GM12892 (cell line): ENCODE measurements at places on chromosomes 2 and 18.

DNA sequence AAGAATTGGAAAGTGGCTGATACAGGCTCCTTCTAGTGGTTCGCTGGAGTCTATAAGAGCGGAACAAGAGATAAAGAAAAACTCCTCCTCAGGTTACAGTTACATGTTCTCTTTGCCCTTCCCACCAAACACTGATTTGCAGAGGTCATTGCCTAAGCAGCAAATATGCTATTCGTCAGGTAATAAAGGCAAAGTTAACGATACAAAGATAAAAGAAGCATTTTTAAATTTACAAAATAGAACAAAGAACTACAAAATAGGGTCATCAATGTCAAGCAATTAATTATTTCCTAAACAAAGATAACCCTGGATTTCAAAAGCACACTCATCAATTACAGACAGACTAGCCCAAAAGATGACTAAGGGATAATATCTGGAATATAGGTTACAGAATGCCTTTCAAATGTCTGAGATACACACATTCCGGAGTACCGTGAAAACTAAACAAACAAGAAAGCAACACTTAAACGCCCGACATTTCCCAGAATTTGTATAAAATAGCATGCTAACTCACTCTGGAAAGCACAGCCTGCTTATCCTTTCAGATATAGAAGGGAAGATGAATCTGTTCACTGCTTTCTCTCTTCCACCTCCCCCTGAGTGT is 186.4 kb downstream of the MREG start:
- no peak for DNase-seq

GRCh38 chr2:230418341-230419016 is 2.5 kb downstream of the SP100 start:
- DNase-seq, result no peak

- DNase-seq, result no peak
These were observed 1.8 kb downstream of the SLC23A3 start for GRCh38 chr2:219167997-219168396.

GRCh38 chr2:70103531-70104061 is 16.3 kb downstream of the PCBP1 start:
- no peak for DNase-seq

DNA sequence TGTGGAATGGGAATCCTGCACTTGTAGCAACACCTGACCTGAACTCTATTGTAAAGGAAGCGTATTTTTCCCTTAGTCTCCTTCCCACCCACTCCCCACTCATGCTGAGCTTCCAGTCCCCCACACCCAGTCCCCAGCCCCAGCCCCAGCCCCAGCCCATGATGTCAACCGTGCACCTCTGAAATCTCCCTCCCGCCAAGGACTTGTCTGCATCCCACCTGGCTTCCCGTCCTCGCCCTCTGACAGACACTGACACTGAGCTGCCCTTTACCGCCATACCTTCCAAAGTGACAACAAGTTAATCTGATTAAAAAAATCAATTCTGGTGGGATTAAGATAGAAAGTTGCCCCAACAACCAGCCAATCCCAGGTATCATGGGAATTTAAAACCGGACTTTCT is 213.6 kb upstream of the CELF4 start:
- no peak for DNase-seq

DNA sequence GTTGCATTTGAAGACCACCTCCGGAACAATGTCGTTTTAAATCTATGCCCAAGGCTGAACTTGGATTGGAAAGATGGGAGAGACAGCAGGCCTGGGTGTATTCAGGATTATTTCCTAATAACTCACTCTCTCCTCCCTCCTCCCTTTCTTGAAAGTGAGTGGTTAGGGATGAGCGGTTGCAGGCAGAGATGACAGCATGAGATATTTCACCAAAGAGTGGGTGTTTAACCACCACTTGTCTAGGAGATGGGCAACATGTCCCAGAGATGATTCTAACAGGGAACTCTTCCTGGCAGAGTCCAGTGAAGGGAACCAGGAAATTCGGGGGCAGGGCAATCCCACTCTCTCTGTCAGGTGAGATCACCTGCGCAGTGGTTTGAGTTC is 123.2 kb downstream of the KCTD1 start:
- DNase-seq, result no peak

DNA sequence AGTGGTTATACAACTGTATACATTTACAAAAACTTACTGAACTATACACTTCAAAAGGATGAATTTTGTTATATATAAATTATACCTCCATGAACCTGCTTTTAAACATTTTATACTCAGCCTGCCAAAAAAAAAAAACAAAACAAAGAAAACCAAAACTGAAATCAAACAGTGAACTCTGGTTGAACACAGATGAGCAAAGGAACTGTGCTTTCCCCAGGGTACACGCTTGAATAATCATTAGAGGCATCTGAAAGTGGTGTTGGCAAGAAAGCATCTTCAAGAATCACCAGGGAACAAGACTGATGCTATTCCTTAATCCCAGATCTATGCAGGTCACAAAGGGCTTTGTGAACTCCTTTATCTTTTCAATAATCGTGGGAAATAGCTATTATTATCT is 77.0 kb upstream of the LYPD1 start:
- no peak for DNase-seq

- DNase-seq, result no peak
These were observed 2.6 kb downstream of the NHEJ1 start for GRCh38 chr2:219158025-219158424.

DNA sequence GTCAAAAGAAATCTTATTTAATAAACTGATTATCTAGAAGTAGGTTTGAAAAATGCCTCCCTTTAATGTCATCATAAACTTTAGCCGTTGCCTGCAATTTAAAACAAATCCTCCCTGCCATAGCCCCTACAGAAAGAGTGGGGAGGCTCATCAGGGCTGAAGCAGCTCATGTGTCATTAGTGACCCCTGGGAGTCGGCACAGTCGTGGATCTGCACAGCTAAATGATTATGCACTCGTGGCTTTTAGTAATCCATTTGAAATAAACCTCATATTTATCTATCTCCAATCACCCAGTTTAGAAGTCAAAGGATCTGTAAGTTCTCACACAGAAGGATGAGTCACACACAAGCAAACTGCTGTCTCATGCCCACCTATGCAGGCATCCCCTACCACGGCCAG is 277.3 kb downstream of the SS18 start:
- DNase-seq, result no peak

DNA sequence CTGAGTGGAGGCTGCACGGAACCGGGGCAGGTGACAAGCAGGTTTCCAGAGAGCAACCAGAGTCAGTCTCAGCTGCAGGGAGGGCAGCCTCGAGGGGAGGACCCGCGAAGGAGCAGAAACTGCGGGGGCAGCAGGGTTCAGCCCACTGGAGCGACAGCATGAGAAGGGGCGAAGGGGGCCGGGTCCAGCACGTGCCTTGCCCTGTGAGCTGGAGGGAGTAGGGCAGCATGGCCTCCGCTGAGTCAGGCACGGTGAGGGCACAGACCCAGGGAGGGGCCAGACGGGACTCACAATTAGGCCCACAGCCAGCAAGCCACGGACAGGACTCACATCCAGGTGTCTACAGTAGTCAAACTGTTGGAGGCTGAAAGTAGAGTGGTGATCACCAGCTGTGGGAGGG is 22.7 kb upstream of the ATP9B start:
- no peak for DNase-seq

GRCh38 chr2:216692636-216693413 is 2.5 kb downstream of the IGFBP5 start:
- no peak for DNase-seq

GRCh38 chr2:16313235-16313975 is 352.2 kb downstream of the CYRIA start:
- DNase-seq, result no peak

DNA sequence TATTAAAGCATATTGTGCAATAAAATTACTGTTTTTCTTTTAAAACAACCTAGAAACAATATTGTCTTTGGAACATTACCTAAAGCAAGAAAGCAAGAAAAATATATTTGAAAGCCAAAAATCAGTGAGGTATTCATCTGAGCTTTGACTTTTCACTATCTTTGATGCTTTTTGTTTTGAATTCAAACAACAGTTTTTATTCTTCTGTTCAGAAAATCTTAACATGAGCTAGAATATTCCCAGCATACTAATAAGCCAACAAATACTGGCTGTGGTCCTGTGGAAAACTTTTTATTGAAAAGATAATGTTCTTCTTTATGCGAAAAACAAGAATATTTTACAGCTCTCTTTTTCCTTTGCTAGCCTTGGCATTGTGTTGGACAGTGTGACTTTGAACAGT is 19.8 kb downstream of the FAM171B start:
- DNase-seq, result no peak

DNA sequence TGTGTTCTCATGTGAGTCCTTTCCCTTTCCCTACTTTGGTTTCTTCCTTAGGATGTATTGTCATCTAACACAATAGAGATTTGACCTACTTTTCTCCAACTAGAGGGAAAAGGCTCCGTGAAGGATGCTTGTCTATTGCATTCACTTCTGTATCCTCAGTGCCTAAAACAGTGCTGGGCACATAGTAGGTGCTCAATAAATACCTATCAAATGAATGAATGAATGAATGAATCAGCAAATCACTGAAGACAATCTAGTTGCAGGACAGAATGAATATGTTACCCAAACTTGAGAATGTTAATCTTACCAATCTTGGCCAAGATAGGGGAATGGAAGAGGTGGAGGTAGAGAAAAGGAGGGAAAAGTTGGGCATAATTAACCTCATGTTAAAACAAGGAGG is 277.0 kb upstream of the FBXO11 start:
- DNase-seq, result no peak

DNA sequence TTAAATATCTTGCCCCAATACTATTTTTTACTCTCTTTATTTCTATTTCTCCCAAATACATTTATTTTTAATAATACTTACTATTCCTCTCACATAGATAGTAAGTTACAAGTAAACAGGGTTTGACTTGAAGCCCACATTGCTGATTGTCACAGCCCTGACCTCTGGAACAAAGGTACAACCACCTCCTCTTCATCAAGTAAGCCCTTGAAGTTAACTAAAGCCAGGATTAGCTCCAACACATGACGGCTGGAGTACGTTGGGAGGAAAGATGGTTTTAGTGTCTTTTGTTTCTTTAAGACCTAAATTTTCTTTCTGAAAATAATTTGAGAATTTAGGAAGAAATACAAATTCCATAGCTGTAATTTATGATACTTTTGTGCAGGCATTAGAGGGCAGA is 949 bp downstream of the MYOM1 start:
- DNase-seq, result no peak

DNA sequence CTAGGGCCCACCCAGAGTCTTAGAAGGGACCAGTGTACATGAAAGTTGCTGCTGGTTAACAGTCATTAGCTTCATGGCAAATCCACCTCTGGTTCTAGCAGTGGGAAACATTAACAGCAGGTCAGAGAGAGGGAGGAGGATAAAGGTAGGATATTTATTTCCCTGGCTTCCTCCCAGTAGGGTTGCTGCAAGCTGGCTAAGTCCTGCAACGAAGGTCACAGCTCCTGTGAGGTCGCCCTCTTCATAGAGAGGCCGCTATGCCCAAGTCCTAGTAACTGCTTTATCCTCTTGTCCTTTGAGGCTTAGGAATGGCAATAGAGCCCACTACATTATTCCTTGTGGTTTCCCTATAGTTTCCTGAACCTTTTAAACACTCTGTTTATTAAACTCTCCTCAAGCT is 84.0 kb upstream of the ACSL3 start:
- DNase-seq, result no peak

DNA sequence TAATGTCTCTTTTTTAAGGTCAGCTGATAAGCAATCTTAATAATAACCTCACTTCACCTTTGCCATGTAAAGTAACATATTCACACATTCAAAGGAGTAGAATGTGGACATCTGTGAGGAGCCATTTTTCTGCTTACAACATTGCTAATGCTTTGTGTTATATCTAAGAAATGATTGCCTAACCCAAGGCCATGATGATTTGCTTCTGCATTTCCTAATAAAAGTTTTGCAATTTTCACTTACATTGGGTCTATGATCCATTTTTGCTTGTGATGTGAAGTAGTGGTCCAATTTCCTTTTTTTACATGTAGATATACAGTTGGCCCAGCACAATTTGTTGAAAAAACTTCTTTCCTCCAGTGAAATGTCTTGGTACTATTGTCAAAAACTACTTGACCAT is 22.0 kb downstream of the RELCH start:
- no peak for DNase-seq

DNA sequence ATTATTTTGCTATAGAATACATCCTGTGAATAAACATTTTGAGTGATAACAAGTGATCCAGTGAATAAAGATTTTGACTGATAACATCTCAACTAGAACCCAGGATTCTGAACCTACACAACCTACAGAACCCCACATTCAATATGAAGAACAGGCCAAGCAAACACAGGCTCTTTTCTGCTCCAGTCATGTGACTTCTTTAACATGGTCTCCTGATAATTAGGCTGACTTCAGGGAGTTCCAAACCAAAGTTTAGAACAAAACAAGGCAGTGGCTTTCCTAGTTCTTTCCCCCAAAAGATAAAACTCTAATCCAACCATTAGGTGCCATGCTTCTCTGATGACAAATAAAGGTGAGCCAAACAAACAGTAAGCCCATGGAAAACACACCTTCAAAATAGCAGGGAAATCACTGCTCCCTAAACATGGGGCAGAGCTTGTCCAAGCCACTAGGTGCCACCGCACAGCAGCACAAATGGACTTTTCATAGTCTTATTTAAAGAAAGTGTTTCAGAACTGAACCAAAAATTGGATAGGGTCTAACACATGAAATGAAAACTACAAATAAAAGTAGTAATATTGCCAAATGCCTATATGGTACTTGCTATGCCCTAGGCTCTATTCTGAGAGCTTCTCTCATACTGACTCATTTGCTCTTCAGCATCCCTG is 95.3 kb downstream of the EVA1A start:
- DNase-seq, result no peak

DNA sequence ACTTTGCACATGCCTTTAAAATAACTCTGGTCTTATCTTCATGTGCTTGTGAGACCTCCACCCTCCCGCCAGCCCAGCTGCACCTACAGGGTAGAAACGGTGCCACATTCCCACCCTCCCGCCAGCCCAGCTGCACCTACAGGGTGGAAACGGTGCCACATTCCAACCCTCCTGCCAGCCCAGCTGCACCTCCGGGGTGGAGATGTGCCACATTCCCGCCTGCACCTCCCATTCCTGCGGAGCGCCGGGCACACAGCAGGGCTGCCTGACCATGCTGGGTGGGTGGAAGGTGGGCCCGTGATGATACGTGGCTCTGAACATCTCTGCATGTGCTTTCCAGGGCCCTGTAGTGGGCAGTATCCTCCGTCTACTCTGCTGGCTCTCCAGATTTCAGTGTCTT is 243.7 kb upstream of the PXDN start:
- DNase-seq, result no peak

DNA sequence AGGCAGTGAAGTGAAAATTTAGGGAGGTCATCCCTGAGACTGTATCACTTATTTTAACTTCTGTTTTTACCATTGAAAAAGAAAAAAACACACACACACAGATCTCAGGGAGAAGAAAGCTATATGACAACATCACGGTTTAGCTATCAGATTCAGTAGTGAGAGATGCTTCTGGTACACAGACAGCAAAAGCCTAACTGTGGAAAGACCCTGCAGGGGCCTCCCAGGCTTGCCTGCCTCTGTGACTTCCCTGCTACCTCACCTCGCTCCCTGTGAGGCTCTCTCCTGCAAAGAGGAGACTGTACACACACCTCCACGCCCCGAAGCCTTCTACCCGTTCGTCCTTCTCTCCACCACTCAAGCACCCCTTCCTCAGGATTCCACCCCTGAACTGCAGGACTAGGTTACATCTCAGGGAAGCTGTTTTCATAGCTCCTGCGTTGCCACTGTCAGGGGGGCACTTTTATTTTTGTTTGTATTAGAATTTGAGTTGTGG is 86.3 kb downstream of the EPB41L3 start:
- DNase-seq, result no peak

GRCh38 chr2:198710562-198710961 is 747.2 kb downstream of the SATB2 start:
- DNase-seq, result no peak
